ENCODE measurements at places on chromosomes 1 and 21. TPM values are rescaled to one million over a fixed set of nuclear protein-coding genes. Genes with fewer than 3 reads are reported as not detected.

PSMD4 gene
- 156 TPM for total RNA-seq

DNTTIP2 gene
- 28.5 TPM for total RNA-seq

TRIM58 gene
- total RNA-seq: 2.4 TPM

ZFP69 gene
- total RNA-seq: 2.1 TPM

TFF1 gene
- total RNA-seq: not detected

BMP8A gene
- 0.53 TPM for total RNA-seq

HUNK gene
- total RNA-seq: not detected

TRPM2 gene
- total RNA-seq: 5.7 TPM

FYB2 gene
- total RNA-seq: not detected

RSBN1 gene
- total RNA-seq: 6.8 TPM

ADCY10 gene
- 0.06 TPM for total RNA-seq

CASQ1 gene
- total RNA-seq: not detected

TPTE gene
- total RNA-seq: not detected

OR2L8 gene
- total RNA-seq: not detected

FAM167B gene
- 101 TPM for total RNA-seq

FCRL6 gene
- not detected for total RNA-seq

EDARADD gene
- not detected for total RNA-seq

MFN2 gene
- 63.8 TPM for total RNA-seq

- DNase-seq: no peak
Measured at GRCh38 chr1:4718071-4718470, 63.7 kb downstream of the AJAP1 start.

GRCh38 chr1:221169447-221169889 is 290.2 kb downstream of the HLX start:
- no peak for DNase-seq

- no peak for DNase-seq
Measured at GRCh38 chr1:205587581-205587980, 44.2 kb downstream of the ELK4 start.

DNA sequence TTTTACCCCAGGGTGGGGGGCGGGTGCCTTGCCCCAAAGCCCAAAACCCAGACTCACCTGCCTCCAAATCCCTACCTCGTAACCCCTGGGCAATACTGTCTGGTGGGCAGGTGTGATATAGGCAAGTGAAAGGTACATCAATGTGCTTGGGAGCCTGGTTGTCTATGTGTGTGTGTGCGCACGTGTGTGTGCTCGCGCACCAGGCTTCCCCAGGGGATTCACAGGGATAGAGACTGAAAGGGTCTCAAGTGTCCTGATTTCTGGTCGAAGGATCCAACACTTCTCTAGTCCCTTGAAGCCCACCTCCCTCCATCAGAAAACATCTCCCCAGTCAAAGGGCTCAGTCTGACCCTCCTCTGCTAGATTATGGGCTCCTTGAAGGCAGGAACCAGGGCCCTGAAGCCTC is 28.9 kb upstream of the EPB41 start:
- no peak for DNase-seq

DNA sequence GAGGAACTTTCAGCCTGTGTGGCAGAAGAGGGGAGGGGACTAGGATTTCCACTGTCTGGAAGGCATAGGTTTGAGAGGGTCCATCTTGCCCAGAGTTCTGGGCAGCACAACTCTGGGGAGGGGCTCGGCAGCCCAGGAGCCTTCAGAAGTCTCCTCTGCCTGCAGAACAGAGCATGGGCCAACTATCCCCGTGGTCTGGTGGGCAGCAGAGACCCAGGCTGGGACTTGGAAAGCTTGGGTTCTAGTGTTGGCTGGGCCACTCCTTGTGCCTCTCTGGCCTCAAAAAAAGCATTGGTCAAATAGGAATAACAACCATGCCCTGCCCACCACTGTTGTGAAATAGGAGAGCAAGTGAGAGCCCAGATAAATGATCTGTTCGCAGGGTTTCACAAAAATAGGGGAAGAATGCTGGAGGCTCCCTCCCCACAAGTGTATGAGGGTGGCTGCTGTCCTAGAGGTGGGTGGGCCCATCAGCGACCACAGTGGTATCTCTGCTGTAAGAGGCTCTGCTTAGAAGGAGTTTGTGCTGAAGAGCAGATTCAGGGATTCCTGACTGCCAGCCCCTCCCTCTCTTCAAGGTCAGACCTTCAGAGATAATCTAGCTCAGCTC is 8.9 kb downstream of the EPHA10 start:
- DNase-seq: no peak

GRCh38 chr1:88649932-88650331 is 34.1 kb upstream of the PKN2 start:
- no peak for DNase-seq

DNA sequence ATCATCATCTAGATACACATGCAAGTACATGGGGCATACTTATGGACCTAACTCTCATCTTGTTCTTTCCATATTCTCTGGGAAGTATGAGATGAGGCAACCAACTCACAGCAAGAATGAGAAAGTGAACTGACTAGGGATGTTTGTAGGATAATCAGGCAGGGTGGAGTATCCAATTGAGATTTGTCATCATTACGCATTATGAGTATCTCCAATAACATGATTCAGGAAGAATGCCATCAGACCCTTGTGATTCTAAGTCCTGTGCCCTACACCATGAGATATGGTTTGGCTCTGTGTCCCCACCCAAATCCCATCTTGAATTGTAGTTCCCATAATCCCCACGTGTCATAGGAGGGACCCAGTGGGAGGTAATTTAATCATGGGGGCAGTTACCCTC is 154.0 kb downstream of the SLC30A10 start:
- DNase-seq: no peak

GRCh38 chr1:14629363-14630014 is 31.0 kb downstream of the KAZN start:
- DNase-seq: no peak

DNA sequence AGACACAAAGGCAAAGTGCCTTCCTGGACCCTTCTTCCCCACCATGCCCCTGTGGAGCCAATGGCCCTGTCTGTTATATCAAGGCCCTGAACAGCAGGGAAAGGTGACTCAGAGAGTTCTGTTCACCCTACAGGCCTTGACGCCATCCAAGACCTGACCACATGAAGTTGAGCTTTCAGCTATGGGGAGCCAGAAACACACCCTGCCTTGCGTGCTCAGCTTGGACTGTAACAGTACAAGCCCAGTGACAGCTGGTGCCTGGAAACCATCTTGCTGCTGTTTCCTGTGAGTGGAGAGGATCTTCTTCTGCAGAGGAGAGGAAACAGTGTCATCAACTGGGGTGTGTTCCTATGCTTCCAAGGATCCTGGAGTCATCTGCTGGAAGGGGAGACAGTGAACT is 165.0 kb upstream of the IRF2BP2 start:
- DNase-seq: no peak

- no peak for DNase-seq
Measured at GRCh38 chr21:35614396-35614921, 445.9 kb downstream of the SETD4 start.

- no peak for DNase-seq
Measured at GRCh38 chr1:33048426-33048825, 11.7 kb upstream of the AK2 start.

DNA sequence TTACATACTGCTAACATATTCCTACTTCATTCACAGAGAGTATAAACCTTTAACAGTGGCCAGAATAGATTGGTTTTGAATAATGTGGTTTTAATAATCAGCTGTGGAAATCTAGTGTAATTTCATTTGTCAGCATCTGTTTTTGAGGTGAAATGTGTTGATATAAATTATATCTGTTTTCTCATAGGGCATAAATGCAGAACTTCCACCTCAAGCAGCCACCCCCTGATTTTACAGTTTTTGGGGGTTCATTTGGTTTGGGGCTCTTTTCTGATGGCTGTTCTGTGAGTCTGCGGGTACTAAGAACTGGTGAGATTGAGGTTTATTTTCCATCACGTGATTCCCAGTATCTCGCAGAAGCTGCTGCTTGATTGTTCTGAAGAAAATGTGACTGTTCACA is 23.2 kb downstream of the EDARADD start:
- no peak for DNase-seq

GRCh38 chr1:9010781-9011323 is 15.4 kb downstream of the SLC2A7 start:
- DNase-seq: no peak

- peak; percentile 36 for DNase-seq
Measured at GRCh38 chr1:28208818-28209441, 23.9 kb downstream of the DNAJC8 start.

DNA sequence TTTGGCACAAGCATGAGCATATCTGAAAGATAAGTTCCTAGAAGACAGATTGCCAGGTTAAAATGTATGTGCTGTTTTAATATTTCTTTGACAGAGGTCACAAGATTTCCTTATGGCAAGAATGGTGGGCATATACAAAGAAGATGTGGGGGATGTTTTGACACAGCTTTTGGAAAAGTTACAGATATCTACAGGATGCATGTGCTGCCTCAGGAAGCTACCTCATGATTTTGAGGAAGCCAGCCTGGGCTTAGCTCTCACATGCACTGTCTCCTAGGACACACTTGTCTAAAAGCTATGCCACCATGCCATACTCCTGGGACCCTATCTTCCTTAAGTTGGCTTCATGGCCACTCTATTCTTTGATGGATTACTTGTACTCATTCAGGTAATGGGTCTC is 99.9 kb downstream of the C1orf94 start:
- DNase-seq: no peak

DNA sequence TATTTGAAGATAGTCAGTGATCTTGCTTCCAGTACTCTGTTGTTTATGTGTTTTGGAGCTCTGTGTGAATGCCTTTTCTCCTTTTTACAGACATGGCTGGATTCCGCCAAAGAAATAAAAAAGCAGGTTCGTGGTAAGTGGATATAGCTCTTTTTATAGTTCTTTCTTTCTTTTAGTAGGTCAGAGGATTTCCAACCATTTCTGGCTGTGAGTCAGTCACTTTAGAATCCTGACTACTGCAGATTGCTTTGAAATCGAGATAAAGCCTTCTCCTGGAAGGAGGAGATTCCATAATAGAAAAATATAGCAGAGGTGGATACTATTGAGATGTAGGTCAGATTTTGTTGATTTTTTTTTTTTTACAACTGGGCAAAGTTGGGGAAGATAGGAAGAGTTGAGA is 97.4 kb downstream of the EPB41 start:
- DNase-seq: no peak

DNA sequence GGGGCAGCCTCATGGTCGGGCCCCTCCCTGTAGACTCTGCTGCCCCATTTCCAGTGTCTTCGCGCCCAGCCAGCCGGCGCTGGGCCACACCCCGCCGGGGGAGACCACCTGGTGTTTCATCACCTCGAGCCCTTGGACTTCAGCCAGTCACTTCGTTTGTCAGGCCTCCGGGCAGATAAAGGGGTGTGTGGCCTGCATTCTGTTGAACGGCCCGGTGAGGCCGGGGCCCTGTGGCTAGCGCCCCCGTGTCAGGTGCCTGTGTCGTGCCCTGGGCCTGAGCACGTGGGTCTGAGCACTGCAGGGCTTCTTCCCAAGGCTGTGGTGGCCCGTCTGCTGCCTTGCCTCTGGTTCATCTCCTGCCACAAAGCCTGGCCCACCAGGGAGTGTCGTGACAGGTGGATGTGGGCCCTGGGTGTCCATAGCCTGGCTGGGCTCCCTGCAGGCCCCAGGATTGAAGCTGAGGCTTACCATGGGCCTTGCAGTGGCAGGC is 65.2 kb upstream of the DIP2A start:
- no peak for DNase-seq

DNA sequence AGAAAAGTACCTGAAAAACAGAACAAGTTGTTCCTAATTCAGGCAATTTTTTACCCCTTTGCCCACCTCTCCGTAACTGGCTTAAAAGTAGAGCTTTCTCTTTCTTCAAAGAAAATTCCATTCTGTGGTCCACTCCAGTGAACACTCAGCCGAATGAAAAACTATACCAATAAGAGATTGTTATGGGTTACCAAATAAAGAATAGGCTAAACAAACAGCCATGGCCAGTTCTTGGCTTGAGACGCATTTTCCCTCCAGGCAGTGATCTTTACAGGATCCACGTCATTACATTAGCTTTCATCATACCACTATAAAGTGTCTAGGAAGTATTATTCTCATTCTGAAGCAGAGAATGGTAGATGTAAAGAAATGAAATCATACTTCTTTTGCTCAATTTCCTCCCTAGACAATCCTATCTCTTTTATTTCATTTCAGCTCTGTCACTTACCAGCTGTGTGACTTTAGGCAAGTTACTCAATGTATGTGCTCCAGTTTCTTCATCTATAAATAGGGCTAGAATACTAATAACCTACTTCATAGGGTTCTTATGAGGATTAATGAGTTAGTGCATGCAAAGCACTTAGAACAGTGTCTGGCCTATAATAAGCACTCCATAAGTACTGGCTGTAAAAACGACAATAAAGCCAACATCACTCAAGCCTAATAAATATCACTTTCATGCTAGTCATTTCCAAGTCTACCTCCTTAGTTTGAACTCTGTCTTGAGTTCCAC is 26.5 kb upstream of the TRIM45 start:
- DNase-seq: no peak

- no peak for DNase-seq
Measured at GRCh38 chr1:116310180-116310579, 62.9 kb upstream of the ATP1A1 start.

DNA sequence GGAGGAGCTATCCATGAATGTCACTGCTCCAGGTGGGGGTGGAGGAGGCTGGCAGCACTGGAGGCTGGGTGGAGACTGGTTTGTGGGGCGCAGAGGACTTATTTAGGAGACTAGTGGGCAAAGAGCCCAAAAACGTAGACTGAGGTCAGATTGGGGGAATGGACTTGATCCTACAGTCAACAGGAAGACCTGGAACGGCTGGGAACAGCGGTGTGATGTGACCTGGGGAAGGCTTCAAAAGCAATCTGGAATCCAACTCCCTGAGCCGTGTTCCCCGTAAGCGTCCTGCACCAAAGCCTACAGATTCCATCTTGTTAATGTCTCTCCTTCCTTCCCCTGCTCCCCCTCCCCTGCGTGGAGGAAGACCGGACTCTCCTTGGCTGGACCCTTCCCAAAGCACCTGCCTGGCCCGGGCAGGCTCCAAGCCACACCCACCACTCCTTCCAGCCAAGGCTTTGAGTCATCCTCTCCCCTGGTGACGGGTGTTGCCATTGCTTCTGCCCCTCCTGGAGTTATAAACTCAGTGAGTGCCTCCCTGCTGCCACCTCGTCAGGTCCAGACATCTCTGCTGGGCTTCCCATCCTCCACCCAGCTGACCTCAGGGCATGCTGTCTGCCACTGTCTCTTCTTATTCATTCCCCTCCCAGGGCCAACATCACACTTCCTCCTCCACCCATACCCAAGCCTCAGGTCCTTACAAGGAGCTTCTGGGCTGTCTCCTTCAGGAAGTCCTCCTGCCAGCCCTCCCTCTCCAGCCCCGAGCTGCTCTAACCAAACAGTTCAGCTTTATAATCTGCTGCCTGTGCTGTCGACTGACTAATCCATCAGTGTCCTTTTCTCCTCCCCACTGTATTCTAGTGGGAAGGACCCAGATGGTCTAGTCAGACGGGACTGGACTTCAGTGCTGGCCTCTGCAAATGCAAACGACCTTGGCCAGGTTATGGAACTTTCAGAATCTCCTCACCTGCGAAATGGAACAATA is 1.6 kb upstream of the CLSTN1 start:
- no peak for DNase-seq

DNA sequence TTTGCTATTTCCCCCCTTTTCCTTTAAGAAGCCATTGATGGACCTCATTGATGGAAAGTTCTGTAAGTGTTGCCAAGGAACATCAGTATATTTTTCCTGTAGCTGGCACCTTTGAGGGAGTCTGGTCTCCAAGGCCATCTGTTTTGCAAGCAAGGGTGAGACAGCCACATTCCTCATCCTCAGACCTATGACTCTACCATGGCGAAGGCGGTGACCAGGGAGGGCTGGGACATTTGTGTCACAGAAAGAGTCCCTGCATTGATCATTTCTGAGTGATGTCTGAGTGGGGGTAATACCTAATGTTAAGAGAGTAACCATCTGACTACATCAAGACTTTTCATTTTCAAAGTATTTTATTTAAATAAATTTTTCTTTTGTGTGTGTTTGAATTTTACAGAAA is 35.4 kb downstream of the KIAA0040 start:
- DNase-seq: no peak

GRCh38 chr1:230641346-230641745 is 935 bp upstream of the COG2 start:
- DNase-seq: no peak

Measured in glomerular endothelial cell (primary cell).